ENCODE measurements at places on chromosomes 2 and 18.

- DNase-seq: no peak
Observed at GRCh38 chr2:199258291-199258690, 199.4 kb downstream of the SATB2 start.

DNA sequence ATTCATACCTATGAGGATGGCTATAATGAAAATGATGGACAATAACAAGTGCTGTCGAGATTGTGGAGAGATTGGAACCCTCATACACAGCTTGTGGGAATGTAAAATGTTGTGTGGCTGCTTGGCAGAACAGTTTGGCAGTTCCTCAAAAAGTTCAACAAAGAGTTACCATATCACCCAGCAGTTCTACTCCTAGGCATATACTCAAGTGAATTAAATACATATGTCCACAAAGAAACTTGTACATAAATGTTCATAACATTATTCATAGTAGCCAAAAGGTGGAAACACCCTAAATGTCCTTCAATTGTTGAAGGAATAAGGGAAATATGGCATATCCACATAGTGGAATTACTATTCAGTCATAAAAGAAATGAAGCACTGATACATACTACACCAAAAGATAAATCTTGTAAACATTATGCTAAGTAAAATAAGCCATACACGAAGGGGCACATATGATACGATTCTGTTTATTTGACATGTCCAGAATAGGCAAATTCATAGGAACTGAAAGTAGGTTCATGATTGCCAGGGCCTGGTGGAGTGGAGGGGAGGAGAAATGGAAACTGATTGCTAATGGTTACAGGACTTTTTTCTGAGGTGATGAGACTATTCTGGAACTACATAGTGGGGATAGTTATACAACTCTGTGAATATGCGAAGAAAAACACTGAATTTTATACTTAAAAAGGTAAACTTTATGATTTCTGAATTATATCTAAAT lies 92.1 kb downstream of the ADAM23 start:
- DNase-seq: no peak

- DNase-seq: no peak
Observed at GRCh38 chr2:222052934-222053367, 245.8 kb downstream of the PAX3 start.

DNA sequence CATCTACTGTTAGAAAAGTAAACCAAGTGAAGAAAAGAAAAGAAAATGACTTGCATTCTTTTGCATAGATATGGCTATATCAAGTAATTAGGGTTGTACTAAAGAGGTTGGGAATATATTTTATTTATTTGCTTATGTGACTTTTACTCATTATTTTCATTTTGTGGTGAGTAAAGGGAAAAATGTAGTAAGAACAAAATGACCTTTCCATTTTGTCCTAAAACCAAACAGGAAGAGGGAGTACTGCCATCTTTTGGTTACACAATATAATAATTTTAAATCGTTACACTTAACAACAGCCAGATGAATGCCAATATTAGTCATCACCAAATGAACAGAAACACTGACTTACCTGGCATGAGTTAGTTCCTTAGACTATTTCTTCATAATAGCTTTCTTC lies 47.3 kb upstream of the NDUFV2 start:
- DNase-seq: no peak

DNA sequence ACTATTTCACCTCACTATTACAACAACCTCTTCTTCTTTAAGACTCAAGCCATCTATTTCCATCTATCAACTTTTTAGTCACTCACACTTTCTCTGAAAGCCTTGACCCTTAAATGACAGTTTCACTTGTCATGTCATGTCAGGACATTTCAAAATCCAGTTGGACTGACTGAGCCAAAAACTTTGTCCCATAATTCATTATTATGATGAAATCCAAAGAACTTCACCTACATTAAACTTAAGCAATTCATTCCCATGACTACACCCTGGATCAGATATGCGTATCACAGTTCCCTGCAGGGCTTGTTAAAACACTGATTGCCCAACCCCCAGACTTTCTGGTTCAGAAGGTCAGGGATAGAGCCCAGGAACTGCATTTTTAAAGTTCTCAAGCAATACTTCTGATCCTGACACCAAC lies 26.5 kb downstream of the LDAH start:
- no peak for DNase-seq

GRCh38 chr2:129467941-129468340 lies 511.5 kb upstream of the RAB6C start:
- DNase-seq: no peak

DNA sequence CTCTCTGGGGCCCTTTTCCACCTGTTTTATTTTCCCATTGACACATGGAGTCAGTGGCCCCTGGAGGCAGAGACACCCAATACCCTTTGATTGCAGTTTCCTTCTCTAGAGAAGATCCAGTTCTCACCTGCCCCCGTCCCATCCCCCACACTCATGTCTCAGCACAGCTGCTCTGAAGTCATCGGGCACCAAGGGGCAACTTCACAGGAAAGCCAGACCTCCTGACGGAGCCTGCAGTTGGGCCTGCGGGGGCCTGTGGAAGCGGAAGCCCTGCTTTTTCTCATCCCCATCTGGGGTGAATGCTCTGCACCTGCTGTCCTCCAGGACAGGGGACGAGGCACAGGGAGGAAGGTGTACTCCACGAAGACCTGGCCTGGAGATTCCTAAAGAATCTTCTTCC lies 308.3 kb upstream of the EPAS1 start:
- no peak for DNase-seq

DNA sequence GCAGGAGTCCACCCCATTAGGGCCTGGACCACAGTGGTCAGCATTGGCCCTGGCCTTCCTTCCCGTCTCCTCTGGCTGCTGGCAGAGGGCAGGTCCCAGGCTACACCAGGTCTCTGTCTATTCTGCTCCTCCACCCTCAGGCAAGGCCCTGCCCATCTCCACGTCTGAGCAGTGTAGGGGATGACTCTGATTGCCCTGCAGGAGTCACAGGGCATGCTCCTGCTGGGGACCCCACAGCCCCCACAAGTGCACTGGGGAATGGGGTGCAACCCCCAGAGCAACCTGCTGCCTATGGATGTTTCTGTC lies 40.0 kb downstream of the STK25 start:
- DNase-seq: no peak

- no peak for DNase-seq
Observed at GRCh38 chr2:109110170-109110569, 18.8 kb upstream of the SH3RF3 start.

DNA sequence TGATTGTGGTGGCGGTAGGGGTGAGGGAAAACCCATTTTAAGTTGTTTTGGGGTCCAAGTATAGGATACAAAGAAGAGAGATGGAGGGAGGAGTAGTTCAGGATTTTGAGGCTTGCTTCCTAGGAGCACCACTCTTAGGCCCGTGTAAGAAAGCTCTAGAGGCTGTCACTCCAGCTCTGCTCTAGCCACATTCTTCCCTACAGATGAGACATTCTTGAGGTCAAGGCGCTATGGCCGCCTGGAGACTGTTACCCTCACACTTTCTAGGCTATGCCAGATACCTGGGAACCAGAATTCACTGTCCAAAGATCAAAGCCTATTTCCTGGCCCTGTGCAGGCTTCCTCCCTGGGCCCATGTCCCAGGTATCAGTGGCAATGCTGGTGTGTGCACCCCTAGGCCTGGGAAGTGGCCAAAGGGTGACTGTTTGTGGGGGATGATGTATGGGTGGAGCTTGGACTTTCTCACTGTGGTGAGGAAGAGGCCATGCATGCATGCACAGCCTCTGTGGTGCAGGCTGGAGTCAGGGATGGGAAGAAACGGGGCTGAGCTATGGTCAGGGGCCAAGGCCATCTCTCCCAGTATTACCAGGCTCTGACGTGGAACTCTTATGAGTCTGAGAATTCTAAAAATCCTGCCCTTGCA lies 7.0 kb upstream of the TTL start:
- DNase-seq: no peak

DNA sequence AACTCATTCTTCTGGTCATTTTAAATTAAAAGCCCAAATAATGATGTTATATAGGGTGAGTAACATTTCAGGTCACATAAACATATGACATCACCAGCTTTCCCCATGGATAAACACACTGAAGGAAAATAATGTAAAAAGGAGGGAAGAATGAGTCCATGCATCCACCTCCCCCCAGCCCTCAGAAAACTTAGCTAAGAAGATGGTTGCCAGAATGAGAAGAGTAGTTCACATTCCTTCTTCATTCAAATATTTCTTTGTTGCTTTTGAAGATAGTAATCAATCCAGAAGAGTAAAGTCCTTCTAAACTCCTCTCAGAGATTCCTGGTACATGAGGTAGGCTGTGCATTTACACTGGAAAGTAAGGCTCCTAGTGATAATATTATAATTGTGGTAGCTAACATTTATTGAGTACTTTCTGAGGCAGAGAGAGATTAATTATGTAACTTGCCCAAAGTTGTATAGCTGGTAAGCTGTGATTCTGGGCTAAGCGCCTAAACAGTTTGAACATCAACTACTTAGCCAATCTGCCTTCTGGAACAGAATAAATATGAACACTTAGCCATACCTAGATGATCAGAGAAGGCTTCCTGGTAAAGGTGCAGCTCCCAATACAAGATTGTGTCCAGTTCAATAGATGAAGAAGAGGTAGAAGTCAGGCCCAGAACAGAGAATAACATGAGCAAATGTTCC lies 256.7 kb upstream of the FN1 start:
- DNase-seq: no peak

GRCh38 chr2:120860579-120860922 lies 124.9 kb downstream of the GLI2 start:
- no peak for DNase-seq

DNA sequence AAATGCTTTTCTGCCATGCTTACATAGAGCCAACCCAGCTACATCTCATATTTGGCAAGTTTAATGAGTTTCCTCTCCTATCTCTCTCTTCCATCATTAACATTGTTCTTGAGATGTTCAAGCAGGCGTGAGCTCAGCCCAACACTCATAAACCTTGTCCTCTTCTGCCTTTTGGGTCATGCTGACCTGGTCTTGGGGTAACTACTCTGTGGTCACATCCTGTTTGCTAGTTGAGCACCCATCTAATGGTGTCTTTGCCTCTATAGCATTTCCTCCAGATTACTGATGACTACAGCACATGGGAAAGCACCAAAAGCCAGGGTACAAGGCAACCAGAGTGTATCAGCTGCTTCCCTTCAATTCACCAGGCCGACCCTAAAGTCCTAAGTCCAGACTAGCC lies 366.9 kb upstream of the HNRNPA3 start:
- no peak for DNase-seq

DNA sequence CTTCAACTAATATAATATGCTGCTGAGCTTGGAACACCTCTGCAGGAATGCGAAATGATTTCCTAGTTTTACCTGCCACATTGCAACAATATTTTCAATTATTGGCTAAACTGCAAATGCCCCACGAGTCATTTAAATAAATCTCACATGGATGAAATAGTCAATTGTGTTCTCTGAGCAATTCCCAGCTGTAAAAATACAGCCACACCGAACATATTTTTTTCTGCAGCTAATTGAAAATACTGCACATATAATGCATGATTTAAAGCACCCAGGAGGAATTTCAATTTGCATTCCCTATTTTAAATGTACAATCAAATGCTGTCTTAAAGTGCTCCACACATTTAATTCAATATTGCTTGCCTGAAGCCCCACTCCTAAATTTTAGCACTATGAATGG lies 18.6 kb downstream of the SERPINE2 start:
- DNase-seq: no peak

DNA sequence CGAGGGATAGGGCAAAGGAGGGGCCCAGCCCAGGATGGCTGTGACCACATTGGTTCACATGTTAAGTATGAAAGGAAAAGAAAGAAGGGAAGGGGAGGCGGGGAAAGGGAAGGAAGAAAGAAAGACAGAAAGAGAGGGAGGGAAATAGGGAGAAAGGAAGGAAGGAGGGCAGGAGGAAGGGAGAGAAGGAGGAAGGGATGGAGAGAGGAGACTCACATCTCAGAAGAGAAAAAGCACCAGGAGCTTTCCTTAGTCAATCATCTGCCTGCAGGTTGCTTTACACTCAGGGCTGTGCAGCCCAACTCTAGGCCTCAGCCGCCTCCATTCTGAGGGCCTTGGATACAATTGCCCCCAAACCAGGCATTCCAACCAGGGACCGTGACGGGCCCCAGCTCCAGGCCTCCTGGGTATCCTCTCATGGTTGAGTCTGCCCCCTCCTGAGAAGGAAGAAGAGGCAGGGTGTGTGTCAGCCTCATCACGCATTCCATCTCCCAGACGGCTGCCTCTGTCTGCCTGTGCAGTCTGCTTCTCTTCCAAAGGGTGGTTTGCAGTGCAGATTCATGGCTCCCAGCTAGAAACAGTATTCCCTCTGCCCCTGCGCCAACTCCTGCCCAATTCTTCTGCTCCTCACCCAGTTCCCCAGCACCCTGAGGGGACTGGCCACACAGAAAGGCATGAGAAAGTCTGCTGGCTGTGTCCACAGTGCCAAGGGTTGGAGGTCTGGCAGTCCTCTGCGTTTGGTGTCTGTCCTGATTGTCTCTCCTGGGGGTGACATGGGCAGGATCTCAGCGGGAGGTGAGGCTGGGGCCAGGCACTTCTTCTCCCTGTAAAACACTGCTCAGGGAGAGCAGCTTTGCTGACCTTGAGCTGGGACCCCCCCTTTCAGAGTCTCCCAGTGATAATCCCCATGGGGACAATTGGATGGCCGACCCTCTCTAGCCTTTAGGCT lies 163.3 kb downstream of the SMAD7 start:
- DNase-seq: no peak

DNA sequence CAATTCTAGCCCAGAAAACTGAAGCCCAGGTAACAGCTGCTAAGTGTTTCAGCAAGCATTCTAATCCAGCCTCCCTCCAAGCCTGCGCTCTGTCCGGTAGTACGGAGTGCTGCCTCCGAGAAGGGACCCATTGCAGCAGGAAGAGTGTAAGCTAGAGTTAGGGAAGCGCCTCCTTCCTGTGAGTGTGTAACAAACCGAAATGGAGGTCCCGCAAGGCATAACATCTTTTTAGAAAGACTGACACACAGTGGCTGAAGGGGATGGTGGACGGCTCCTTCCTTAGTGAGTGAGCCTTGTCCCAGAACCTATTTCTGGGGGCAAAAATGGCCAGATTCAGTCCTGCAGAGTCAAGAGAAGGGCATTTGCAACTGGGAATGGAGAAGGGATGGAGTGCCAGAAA lies 12.2 kb downstream of the PKDCC start:
- no peak for DNase-seq

GRCh38 chr2:33392366-33392765 lies 84.1 kb upstream of the RASGRP3 start:
- DNase-seq: no peak

DNA sequence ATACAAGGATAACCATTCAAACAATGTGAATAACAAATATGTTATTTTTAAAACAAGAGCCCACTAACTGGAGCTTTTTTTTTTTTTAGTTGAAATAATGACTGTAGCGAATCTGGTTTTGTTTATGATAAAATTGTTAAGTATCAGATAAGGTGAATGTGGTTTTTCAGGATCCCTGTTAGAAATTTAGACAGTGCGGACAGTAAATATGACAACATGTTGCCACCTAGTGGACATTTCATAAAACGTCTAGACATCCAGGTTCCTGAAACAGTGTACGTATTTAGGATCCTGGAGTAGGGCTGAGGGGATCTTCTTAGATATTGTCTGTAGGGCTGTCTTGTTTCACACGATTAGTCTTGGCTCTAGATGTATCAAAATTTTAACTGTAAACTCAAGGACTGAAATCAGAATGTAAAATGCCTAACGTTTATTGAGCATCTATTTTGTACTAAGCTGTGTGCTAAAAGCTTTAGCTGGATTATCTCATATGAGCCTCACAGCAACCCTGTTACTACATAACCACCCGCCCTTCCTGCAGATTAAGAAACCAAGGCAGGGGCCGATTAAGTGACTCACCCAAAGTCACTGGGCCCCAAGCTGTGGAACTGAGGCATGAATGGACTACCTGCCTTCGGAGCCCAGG lies 23.9 kb upstream of the CCDC68 start:
- peak; percentile 17 for DNase-seq

All from SHP77 treated with DMSO at 0.1 percent for 48 hours (cell line).